ENCODE measurements at places on chromosomes 5 and 9.
A peak's percentile ranks its signal among the peaks of the same experiment; 100 is the strongest.

GRCh38 chr5:59917121-59917520, 23.6 kb upstream of the PDE4D start:
- peak; percentile 27 for DNase-seq

- DNase-seq, result no peak
Measured at GRCh38 chr9:2053883-2054845, 39.0 kb downstream of the SMARCA2 start.

GRCh38 chr5:69010476-69010875, 83.3 kb upstream of the SLC30A5 start:
- no peak for DNase-seq

DNA sequence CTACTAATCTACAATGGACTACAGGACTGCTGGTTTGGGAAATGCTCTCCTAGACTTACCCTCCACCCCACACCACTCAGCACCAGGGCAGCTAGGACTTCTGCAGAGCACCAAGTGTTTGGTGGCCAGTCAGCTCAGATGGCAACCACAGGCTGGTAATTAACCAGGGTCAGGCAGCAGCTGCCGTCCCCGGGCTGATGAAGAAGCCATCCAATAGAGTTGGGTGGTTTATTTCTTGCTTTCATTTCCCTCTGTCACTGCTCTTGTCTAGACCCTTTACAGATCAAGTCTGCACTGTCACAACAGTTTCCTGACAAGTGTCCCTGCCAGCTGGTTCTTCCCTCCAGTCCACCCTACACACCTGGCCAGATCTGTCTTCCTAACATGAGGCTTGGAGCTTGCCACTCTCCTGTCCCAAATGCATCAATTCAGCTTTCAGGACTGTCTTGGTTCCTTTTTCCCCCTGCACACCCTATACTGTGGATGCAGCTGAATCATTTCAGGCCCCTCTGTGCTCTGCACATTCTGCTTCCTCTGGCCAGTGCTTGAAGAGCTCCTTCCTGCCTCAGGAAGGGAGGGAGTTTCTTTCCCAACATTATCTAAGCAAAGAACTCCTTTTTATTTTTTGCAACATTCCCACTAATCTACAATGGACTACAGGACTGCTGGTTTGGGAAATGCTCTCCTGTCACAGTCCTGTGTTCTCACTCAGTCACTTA, 30.2 kb upstream of the HSPA9 start:
- DNase-seq, result peak; percentile 12

- DNase-seq, result peak; percentile 88
Measured at GRCh38 chr5:157603333-157604190, 28.0 kb upstream of the ADAM19 start.

DNA sequence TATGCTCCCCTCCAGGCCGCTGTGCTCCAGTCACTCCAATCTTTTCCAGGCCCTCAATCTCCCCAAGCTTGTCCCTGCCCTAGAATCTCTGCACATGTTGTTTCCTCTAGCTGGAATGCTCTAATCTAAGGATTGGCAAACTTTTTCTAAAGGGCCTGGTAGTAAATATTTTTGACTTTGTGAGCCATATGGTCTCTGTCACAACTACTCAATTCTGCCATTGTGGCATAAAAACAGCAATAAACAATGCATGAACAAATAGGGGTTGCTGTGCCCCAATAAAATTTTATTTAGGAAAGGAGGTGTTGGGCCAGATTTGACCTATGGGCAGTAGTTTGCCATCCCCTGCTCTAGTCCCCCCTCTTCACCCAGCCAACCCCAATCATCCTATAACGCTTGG, 150.5 kb upstream of the LRRTM2 start:
- DNase-seq, result no peak

- no peak for DNase-seq
Measured at GRCh38 chr5:32320576-32320975, 7.8 kb upstream of the MTMR12 start.

DNA sequence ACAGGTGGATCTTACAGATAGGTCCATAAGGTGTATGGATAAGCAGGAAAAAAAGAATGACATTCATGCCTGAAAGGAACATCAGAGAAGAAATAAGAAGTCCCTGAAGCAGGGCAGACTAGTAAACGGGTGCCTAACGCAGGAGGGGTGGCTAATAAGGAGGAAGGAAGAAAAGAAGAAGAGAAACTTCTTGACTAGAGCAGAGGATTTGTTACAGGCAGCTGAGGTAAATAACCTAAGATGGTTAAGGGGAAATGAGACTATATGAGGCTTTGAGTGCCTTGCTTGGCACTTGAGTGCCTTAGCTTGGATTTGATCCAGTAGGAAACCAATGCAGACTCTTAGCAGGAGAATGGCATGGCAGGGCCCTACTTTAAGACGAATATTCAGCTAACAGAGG, 313.5 kb upstream of the PDE4D start:
- no peak for DNase-seq

DNA sequence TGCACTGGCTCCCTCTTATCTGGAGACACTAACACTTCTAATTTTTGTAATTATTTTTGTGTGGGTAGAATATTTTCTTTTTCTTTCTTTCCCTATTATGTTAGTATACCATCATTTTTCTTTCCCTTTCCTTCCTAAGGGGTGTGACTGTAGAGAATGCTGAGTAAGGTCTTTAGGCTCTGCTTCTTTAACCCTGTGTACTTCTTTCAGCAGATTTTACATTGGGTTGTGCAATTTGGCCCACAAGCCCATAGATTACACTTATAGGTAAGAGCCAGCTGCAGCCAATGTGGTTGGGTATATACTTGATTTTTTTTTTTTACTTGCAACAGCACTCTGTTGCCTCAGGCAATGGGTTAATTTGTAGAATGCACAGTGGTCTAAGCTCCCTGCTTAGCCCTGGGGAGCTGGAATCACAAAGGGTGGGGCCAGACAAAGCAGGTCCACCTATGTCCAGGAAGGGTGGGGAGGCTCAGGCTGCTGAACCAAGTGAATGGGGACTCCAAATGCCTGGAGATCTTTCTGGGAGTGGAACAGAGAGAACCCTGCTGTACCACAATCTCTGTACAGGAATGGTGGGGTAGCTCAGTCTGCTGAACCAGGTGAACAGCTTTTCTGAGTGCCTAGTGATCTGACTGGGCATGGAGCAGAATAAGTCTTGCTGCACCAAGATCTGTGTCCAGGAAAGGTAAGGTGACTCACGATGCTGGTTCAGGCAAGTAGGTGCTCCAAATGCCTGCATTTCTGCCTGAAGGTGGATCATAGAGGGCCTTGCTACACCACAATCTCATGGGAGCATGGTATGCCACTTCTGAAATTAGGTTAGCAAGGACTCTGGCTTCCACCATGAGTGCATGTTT, 64.9 kb downstream of the SLC25A46 start:
- DNase-seq, result no peak

DNA sequence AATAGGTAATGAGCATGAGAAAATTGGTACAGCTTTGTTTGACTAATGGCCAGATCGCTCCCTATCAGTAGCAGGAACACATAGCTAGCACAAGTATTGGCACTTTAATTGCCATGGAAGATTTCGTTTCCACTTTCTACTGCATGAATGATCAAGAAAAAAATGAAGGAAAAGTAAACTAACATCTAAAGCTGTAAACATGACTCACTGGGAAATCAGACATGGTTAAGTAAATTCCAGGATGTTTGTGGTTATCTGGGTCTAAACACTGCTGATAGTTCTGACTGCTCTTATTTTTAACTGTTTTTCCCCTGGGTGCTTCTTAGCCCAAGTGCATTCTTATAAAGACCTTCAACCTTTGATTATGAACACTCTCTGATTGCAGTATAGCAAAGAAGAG, 388.9 kb downstream of the NR2F1-AS1 start:
- DNase-seq, result peak; percentile 88

DNA sequence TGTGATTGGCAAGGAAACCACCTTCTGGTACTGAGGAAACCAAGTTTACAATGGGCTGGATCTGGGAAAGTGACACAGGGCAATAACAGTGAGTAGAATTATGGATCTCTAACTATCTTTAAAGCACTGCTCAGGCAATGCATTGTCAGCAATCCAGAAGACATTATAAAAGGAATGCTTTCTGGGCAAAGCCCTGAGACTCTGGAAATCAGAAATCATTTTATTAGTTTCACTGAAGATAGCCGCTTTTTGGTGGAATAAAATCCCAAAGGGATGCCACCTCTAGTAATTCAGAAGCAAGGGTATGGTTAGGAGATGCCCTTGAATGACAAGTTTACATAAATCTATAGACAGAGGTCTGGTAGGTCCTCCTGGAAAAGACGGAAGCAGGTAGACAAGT, 211.1 kb downstream of the DMRT2 start:
- no peak for DNase-seq

DNA sequence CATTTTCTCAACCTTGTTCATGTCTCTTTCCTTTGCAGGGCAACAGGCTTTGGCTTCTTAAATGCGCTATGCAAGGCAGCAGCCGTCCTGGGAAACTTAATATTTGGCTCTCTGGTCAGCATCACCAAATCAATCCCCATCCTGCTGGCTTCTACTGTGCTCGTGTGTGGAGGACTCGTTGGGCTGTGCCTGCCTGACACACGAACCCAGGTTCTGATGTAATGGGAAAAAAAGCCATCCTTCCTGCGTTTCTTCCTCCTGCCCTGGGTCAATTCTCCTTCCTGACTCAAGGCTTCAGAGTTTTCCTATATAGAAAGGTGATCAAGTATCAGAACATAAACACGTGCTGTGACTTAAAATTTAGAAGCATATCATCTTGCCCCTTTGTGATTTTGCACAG, 77.8 kb upstream of the IQGAP2 start:
- no peak for DNase-seq

GRCh38 chr5:77250021-77250420, 39.5 kb downstream of the PDE8B start:
- no peak for DNase-seq

GRCh38 chr5:5335107-5335506, 87.4 kb upstream of the ICE1 start:
- no peak for DNase-seq

DNA sequence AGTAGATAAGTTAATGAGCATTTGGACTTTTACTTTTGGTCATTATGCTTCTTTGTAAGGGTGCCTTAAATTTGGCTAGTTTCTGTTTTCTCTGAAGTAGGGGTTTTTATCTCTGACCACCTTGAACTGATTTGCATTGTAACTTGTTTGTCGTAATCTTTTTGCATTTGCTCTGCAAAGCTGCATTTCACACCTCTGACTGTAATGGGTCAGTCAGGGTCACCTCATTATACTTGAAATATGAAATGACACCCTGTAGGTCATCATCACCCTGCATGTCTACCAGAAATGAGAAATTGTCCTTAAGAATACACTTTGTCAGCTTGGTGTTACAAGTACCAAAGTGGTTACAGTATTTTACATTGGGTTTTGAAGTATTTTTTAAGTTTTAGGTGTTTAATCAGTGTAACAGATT, 74.0 kb downstream of the KCNN2 start:
- no peak for DNase-seq

DNA sequence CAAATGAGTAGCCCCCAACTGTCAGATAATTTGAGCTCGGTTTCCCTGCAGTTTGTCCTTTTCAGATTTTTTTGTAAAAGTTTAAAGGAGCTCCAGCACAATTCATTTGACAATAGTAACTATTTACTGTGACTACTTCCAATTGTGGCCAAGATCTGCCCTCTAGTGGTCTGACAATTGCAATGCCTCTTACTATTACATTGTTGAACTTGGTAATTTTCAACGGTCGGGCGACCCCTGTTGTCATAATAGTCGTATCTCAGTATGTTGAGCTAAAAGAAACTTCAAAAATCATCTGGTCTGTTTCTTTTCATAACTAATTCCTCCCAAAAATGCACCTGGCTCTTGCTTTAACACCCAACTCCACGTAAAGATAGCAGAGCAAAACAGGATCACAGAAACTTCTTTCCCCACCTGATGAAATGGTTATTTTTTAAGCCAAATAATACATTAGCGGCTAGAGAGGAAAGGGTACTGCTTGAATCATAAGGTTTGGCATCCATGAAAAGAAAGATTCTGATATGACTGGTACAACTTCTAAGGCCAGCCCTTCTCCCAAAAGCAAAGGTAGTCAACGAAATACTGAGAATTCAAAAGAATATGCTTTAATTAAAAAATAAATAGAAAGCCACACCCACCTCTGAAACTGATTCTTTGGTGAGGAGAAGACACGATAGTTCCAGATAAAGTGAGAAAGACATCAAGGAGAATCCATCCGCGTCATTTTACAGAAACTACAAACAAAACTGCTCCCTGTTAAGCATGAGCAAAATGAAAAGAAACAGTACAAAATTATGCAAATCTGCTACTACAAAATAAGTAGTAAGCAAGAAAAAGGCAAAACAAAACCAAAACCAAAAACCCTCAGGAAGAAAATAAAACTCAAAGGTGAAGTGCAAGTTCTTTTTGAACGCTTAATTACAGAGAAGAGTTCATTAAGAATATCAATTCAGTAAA, 76.9 kb upstream of the HTR4 start:
- DNase-seq, result peak; percentile 94

DNA sequence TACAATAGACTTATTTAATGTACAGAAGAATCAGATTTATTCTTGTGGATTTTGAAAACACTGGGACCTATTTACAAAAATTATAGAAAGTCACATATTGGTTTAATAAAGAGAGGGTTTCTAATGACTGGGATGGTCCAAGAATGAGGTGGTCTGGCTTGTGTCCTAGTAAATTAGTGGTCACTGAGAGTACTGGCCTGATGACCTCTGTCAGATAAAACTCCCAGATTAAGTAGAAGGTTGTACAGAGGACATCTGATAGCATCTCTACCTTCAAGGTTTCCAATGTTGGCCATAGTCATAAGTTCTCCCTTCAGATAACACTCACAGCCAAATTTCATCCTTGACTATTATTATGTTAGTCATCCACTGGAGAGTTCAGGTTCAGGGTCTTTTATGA, 692.9 kb downstream of the MTRR start:
- no peak for DNase-seq

DNA sequence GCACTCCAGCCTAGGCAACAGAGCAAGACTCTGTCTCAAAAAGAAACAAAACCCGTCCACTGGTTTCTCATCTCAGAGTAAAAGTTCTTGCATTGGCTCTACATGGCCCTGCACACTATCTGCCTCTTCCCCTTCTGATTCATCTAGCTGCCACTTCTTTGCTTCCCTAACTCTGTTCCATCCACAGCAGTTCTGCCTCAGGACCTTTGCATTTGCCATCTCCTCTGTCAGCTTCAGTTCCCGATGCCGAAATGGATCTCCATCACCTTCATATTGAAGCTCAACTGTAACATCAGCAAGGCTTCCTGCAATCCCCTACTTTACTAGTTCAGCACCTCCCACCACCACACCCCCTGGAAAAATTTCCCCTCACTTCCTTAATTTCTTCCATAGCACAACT, 1.2 kb upstream of the PIGO start:
- DNase-seq, result no peak

- no peak for DNase-seq
Measured at GRCh38 chr9:18002718-18003438, 424.0 kb downstream of the SH3GL2 start.
